HTR-8/SVneo (cell line): ENCODE measurements at places on chromosomes 4 and X.

GRCh38 chr4:98493296-98493695 is 165.1 kb downstream of the TSPAN5 start:
- DNase-seq: no peak

DNA sequence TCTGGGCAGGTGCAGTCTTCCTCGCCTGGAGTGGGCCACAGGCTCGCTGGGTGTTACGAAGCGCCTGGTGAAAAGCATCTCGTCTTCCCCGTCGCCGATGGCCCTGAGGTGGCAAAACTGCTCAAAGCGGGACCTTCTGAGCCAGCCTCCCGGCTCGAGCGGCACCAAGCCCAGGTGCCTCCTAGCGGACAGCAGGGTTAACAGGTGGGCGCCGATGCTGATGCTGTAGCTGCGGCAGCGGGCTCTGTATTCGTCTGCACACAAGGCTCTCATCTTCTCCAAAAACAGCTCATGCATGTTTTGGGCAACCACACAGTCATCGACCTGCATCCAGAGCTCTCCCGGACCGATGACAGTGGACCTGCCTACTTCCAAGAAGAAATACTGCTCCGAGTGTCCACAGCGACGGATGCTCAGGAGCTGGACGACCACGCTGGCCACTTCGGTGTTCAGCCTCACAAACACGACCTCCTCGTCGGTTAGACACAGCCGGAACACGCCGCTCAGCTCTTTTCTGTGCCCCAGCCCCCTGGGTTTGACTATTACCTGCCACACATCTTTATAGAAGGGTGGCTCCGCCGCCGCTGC is 1.2 kb downstream of the IRS4 start:
- DNase-seq: no peak

- DNase-seq: no peak
Measured at GRCh38 chrX:125444659-125445058, 125.0 kb downstream of the TEX13C start.

DNA sequence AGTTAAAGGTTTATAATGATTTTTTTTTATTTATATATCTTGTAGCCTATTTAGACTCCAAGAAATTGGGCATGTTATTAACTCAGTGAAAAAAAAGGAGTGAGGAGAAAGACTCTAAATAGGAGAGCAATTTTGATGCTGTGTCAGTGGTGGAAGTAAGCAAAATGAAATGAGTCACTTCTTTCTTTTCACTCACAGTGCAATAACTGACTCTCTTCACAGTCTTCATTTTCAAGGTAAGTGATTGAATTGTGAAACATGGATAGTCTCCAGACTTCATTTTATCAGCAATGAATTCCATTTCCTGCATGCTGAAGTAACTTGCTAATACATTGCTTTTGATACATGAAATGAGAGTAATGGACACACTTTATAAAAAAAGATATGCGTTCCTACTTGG is 2271.5 kb downstream of the PCDH7 start:
- no peak for DNase-seq

GRCh38 chr4:127975121-127975770 is 10.0 kb downstream of the ABHD18 start:
- DNase-seq: no peak

DNA sequence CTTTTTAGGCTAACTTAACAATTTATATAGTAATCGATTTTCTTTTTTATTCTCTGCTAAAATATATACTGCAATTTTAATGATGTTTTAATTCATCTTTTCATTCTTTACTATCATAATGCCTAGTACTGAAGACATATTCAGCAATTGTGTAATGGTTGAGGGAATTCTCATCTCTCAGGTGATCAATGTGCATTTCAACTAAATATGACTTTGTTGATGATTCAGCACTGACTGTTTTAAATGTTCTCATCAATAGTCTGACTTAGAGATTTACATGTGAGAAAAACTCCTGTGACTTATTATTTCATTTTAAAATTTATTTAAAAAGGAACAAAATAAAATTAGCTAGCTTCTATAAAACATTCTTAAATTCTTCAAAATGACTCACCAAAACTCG is 1450.3 kb downstream of the STIM2 start:
- no peak for DNase-seq

DNA sequence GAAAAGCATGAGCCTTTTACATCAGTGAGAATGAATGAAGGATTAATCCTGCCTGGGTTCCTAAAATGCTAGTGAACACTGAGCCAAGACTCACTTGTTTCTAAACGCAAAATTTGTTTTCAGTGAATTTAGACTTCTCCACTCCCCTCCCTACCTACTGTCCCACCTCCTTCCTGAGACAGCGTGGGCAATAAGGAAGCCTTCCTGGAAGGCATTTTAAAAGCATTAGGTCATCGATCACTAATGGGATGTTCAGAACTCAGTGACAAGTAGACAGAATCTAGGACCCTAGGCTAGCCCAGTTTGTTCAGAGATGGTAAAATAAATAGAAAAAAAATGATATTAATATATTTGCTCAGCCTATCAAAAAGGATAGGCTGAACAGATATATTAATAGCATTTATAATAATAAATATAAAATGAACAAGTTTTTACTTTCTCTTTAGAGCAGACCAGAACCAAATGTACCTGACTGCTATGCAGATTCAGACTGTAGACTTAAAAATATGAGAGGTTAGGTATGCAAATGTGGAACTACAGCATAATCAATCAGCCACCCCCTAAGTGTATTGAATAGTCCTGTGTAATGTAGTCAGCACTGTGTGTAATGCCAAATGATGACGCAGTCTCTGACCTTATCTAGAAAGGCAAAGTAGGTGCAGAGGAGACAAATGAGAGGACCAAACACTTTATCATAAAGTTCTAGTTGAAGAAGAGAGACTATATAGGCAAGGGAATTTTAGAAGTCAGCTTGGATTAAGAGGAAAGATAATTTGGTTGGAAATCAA is 331.1 kb downstream of the GPAT3 start:
- DNase-seq: no peak

DNA sequence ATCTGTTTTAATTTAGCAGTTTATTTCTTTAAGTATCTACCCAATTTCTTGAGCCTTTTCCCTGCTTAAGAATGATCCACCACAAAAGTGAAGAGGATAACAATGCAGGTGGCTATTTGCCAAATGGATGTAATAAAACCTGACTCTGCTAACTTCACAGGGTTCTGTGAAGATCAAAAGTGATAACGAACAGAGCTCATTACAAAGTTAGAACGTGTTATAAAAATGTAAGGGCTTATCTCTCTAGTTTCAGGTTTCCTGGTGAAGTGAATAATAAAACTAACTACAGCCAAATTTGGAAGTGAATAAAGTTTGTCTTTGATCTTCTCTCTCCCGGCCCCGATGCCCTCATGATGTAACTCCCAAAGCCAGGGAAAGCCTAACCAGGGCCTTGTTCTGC is 497.9 kb downstream of the SMARCA1 start:
- DNase-seq: no peak

- no peak for DNase-seq
Measured at GRCh38 chrX:119760026-119760877, 1.9 kb downstream of the SOWAHD start.

DNA sequence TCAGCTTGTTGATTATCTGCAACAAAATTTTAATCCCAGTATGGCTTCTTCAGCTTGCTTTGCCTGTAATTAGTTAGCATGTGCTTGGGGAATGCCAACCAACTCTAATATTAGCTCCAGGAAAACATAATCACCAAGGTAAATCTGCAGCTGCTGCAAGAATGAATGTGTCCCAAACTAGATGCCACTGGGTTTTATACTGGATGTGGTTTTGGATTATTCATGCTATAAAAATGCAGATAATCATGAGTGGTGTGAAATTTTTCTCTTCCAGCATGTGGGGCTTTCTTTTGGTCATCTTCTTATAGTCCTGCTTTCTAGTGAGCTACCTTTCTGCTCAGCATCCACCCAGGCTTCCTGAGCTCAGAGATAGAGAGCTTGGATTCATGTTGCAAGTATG is 295.9 kb upstream of the CASK start:
- DNase-seq: no peak

DNA sequence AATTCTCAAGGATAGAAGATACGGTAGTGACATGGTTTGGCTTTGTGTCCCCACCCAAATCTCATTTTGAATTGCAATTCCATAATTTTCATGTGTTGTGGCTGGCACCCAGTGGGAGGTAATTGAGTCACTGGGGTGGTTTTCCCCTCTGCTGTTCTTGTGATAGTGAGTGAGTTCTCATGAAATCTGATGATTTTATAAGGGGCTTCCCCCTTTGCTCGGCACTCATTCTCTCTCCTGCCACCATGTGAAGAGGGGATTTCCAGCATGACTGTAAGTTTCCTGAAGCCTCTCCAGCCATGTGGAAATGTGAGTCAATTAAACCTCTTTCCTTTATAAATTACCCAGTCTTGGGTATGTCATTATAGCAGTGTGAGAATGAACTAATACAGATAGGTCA is 8.5 kb upstream of the SPANXN4 start:
- no peak for DNase-seq

DNA sequence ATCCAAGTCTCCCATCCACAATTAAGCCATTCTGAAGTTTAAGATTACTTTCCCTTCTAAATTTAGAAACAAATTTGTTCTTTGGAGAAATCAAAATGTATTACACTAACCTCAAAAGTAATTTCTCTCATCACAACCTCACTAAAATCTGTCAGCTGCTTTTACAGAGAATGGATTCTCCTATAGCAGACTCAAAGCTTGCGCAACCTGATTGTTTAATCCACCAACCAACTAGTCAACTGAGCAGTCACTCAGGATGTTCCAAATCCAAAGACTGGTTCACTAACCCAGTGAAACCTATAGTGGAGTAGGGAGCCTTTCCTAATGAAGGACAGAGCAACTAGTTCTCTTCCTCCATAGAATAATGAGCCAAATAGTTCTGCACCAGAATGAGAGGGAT is 44.3 kb downstream of the RCHY1 start:
- DNase-seq: no peak

DNA sequence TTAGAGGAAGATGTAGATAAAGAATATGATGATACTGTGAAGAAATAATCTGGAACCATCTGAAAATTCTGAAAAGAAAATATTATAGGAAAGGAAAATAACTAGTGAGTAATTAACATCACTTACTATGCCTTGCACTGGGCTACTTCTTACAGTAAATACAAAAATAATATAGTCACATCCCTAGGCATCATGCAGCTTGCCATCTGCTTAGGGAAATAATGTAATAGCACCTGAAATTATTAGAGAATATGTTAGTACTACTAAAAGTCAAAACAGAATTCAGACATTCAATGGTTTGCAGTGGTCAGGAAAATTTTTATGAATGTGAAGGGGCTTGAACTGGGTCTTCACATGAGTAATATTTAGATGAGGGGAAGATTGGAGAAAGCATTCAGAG is 272.2 kb upstream of the EMCN start:
- DNase-seq: no peak

DNA sequence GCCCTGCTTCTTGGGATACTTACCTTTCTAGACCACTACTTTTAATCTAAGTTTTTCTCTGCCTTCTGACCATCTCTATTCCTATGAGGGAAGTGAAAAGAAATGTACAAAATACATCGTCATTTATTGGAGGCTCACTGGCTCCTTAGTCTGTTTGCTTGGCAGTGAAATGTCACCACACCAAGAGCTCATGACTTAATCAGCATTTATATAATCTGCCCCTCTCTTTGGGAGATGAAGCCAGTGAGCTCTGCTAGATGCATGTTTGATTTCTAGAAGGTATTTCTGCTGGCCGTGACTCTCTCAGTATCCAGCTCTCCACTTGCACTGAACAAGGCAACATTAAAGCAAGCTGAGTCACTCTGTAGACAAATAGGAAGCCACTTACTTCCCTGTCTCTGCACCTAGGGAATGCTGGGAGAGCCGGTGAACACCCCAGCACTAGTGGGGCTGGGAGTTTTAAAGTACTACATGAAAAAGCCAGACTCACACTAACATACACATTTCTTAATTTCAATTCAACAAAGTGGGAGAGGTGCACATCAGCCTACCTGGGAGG is 79.1 kb downstream of the MID1IP1 start:
- no peak for DNase-seq

DNA sequence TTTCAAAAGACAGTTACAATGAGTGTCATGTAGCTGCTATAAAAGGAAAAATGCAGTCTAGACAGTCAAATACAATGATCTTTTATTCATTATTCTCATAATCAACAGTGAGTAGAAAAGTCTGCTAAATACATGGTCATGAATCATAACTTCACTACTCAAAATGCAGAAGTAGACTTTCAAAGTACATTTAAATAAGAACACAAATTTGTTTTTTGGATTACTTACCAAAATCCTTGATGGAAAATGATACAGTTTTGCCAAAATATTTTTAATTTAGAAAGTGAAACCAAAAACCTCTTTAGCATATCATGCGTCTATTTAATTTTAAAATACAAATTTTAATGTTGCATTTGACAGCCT is 4.9 kb downstream of the ACSL4 start:
- no peak for DNase-seq

DNA sequence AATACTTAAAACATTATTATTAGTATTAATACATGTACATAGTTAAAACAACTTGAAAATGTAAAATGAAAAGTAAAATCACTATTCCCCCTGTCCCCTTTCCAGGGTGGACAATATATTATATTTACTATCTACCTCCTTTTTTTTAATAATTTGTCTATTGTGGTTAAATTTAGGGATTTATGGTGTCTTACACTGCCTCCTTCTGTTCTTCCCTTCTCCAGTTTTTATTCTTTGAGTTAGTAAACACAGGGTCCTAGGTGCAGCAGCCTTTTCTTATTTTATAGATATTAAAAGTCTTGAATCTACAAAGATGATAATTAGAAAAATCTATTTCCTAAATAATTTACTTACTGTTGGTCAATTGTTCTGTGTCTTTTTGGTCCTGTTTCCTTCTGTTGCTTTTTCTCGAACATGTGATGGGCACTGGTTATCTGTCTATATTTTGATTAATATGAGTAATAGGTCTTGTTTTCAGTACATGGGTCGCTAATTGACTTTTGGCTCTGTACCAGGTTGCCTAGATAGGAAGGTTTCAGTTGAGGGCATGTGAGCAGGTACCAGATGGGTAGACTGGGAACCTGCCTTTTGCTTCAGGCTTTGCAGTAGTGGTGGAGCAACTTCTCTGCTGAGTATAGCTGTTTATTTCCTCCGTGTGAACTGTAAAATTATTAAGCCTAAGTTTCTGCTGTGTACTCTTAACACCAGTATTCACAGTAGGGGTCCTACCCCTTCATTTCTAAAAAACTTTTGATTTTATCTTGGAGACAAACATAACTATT is 1.1 kb downstream of the NUDT9 start:
- DNase-seq: no peak

GRCh38 chrX:22078117-22078516 is 46.0 kb downstream of the PHEX start:
- DNase-seq: no peak

GRCh38 chr4:22515145-22515887 is 550 bp downstream of the ADGRA3 start:
- DNase-seq: peak; percentile 74

- no peak for DNase-seq
Measured at GRCh38 chr4:65911720-65912119, 241.4 kb upstream of the EPHA5 start.

DNA sequence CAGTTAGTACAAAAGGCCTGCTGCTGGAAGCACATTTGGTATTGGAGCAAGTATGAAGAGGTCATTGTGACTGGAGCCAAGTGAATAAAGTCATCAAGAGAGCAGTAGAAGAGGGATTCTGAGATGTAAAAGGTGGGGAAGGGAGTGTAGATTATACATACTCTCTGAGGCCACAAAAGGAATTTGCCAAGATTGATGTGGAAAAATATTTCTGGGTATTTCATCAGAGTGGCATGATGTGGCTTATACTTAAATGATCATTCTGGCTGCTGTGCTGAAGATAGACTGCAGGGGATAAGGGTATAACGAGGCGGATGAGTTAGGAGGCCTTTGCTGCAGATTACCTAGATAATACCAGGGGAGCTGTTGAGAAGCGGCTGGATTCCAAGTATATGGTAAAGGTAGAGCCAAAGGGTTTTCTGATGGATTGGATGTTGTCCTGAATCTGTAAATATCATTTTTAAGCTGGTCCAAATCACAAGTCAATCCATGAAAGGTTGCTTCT is 231.8 kb upstream of the AGA start:
- no peak for DNase-seq
